ENCODE measurements at places on chromosomes 3 and 15.

GRCh38 chr3:42507761-42508335 is 5.4 kb downstream of the VIPR1 start:
- DNase-seq = no peak

GRCh38 chr3:177284383-177284881 is 87.2 kb upstream of the TBL1XR1 start:
- DNase-seq = no peak

- DNase-seq = no peak
Measured at GRCh38 chr15:68816795-68817303, 3.8 kb downstream of the ANP32A start.

DNA sequence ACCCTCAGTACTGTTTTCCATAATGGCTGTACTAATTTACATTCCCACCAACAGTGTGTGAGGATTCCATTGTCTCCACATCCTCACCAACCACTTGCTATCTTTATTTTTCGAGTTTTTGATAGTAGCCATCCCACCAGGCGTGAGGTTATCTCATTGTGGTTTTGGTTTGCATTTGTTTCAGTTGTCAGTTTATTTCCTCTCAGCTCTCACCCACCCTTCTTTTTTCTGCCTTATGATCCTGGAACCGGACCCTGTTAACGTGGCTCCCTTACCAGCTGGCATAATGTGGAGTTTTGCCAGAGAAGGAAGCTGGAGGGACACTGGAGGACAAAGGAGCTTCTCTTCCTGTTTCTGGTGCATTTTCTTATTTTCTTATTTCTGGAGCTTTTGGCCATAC is 25.1 kb upstream of the SH3GL3 start:
- no peak for DNase-seq

- no peak for DNase-seq
Measured at GRCh38 chr3:100882571-100882984, 110.6 kb downstream of the ABI3BP start.

DNA sequence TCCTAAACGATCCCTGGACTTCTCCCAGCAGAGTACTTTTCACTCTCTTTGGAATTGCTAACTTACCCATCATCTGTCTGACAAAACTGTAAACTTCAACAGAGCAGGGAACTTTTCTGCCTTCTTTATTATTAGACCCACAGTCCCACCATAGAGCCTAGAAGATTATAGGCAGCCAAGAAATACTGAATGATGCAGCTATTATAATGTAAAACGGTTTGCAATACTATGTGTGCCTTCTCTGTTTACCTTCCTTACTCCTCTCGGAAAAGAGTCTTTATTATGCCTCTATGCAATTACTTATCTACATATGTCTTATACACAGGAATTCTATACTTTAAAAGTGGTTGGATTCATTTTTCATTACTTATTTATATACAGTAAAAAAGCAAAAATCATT is 36.0 kb downstream of the SHQ1 start:
- no peak for DNase-seq

- DNase-seq = no peak
Measured at GRCh38 chr3:34267088-34267487, 468.7 kb downstream of the PDCD6IP start.

GRCh38 chr15:28086175-28086703 is 12.9 kb downstream of the OCA2 start:
- DNase-seq = peak; percentile 19

DNA sequence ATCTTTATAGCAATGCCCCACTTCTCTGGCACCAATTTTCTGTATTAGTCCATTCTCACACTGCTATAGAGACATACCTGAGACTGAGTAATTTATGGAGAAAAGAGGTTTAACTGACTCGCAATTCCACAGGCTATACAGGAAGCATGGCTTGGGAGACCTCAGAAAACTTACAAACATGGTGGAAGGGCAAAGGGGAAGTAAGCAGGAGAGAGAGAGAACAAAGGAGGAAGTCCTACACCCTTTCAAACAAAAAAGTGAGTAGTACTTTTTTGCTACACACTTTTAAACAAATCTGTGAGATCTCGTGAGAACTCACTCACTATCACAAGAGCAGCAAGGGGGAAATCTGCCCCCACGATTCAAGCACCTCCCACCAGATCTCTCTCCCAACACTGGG is 67.8 kb upstream of the ZBED2 start:
- DNase-seq = no peak

DNA sequence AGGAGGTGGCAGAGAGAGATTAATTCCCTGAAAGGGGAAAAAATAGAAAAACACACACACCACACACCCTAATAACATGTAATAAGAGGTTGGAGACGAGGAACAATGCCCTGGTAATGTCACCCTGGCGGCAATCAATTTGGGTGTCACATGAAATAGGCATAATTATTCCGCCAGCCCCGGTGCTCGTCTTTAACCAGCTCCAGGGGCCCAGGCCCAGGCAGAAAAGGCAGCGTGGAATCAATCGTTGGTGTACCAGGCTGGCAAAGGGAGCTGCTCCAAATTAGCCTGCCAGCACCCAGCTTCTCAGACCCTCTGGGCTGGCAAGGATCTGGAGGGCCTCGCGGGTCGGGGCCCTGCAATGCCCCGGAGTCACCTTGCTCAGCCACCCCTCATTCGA is 5.6 kb downstream of the LINGO1 start:
- DNase-seq = peak; percentile 82

GRCh38 chr15:68411735-68412134 is 20.2 kb downstream of the ITGA11 start:
- DNase-seq = no peak

GRCh38 chr15:58401991-58402649 is 29.7 kb upstream of the LIPC start:
- no peak for DNase-seq

DNA sequence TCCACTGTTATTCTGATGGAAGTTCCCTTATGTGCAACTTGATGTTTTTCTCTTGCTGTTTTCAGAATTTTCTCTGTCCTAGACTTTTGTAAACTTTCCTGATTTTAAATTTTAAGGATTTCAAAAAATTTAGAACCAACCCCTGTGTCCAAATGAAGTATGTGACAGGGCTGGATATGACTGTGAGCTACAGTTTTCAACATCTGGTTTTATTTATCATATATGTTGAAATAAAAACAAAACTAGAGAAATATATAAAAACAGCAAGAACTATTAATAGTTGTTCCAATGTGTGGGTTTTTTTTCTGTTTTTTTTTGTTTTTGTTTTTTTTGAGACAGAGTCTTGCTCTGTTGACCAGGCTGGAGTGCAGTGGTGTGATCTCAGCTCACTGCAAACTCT is 47.4 kb upstream of the PSMD6 start:
- no peak for DNase-seq

DNA sequence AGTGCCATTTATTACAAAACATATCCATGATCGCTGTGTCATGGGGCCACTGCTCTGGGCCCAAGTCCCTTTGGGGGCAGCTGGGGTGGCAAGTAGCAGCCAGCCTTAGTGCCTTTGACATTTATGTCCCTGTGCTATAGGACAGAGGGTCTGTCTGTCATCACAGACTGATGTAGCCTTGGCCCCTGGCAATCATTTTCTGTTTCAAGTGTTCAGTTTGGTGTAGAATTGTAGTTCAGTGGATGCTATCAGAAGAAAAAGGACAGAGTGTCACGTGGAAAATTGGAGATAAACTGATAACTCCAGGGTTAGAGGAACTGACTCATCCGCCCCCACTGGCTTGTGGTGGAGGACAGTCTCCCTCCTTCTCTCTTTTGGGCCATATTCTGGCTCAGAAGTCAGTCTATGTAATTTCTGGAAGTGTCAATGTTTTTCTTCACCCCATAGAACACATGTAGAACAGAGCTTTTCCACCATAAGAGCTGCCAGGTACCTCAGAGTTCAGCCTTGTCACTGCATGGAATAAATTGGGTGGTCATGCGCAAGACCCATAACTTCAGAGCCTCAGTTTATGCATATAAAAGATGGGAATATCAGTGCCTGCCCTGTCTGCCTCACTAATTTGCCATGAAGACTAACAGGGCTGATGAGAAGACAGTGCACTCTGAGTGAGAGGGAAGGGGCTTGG is 4.5 kb upstream of the MRPS22 start:
- no peak for DNase-seq

GRCh38 chr15:37824717-37825382 is 109.6 kb upstream of the TMCO5A start:
- no peak for DNase-seq

- DNase-seq = no peak
Measured at GRCh38 chr15:31335989-31336592, 9.5 kb downstream of the KLF13 start.

- no peak for DNase-seq
Measured at GRCh38 chr3:99659951-99660350, 21.6 kb downstream of the COL8A1 start.

DNA sequence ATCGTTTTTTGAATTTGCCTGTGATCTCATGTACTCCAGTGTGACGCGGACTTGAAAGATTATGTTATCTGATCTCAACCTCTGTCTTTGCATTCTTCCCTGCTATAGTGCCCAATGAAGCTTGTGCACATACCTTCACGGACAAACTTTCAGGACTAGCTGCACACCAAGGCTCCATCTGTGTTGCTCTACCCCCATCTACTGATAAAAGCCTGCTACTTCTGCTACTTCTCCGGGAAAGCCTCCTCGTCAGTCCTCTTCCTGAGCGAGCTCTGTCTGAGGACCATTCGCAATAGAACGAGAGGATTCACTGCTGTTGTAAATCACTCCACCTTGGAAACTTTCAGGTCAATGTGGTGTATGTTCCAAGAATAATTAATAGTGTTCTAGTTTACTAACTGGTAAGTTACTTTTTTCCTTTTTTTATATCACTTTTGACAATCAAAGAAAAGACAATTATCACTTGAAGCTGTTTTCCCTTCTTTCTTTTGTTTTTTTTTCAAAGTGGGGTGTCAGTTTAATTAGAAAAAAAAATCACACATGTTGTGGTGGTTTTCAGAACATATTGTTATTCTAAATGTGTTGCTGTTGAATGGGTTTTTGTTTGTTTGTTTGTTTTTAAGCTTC is 217.6 kb downstream of the ARRDC4 start:
- DNase-seq = peak; percentile 32

DNA sequence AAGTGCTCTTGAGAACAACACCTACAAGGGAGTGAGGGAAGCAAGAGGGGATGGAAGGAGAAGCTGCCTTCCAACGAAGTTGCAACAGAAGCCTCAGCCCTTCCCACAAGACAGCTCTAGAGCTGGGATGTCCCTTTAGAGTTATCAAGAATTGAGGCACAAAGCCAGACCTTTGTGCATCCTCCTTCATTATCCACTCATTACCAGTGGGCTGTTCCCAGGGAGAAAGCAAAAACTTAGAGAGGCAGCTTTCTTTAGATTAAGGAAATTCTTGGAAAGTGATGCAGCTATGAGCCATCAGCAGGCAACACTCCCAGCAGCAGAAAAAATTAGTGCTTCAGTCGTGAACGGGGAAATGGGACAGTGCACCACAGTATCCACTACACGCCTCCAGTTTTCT is 10.6 kb upstream of the CD96 start:
- DNase-seq = no peak

DNA sequence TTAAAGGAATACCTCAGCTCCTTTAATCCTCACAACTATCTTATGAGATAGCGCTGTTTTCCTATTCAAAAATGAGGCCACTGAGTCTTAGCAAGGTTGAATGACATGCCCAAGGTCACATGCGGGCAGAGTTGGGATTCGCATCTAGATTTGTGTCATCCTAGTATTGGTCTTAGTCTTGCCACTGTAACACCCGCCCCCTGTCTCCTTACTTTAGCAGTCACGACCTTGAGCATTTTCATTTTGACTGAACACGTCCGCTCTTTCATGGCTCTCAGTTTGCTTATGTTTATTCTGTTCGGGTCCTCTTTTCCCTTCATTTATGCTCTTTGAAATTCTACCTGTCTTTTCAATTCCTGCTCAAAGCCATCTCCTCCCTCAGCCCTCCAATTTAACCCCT is 112.5 kb upstream of the CADPS start:
- DNase-seq = no peak

DNA sequence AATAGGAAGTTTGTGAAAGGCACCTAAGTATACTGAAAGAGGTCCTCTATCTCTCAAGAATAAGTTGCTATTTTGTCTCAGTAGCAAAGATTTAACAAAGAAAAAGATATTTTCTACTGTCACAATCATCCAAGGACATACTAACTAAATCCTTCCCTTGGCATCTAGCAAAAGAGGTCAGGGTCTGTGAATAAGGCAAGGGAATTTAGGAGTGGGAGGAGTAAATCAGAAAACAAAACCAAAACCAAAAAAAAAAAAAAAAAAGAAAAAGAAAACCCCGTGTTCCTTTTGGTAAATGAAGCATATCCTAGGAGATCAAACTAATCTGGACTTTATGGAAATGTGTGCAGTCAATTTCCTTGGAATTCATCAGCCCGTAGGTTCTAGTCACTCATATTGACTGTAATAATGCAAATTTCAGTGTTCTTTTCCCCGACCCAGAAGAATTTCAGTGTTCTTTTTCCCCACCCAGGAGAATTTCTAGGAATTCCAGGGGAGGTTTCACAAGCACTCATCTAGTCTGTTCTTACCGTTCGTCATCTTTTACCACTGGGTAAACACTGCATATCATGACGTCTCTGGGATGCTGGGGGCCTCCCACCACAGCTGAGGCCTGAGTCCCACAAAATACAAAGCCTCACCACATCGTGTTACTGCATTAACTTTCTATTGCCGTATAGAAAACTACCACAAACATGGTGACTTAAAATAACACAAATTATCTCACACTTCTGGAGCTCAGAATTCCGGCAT is 113.8 kb upstream of the CCDC54 start:
- no peak for DNase-seq

GRCh38 chr3:189966843-189967242 is 153.9 kb downstream of the P3H2 start:
- no peak for DNase-seq

GRCh38 chr3:14646131-14646573 is 5.4 kb upstream of the CCDC174 start:
- no peak for DNase-seq

- DNase-seq = no peak
Measured at GRCh38 chr3:172213200-172213599, 173.8 kb downstream of the FNDC3B start.

DNA sequence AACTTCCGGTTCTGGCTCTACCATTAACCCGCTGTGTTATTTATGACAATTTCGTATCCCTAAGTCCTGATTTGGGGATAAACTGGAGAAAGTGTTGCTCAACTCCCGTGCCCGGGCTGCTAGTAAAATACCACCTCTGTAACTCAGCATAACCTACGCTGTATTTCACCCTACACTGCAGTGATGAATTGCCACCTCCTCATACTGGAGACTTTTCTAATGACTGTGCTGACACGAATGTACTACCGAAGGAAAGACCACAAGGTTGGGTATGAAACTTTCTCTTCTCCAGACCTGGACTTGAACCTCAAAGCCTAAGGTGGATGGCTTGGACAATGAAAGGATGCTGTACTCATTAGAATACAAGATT is 16.5 kb downstream of the SLC51A start:
- no peak for DNase-seq

DNA sequence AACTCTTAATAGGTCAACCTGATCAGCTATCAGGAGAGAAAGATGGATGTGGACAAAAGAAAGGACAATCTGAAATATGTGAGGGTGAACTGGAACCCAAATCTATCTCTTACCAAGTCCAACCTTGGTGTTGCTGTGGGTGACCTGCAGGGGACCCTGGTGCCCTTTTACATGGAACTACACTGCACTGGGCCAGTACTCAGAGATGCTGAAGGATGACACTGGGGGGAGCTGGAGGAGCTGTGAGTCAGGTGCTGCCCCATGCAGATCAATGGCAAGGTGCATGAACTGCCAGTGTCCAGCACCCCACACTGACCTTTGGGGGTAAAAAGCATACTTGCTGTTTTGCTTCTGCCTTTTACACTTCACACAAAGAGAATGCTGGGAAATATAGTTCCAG is 55.6 kb upstream of the TBC1D5 start:
- no peak for DNase-seq

GRCh38 chr3:131596884-131597283 is 94.1 kb upstream of the MRPL3 start:
- no peak for DNase-seq
